ENCODE measurements at places on chromosomes 7 and 10. TPM values are rescaled to one million over a fixed set of nuclear protein-coding genes. Genes with fewer than 3 reads are reported as not detected.

Gene RAMP3
- 19.2 TPM for total RNA-seq

Gene FZD1
- total RNA-seq = 17.9 TPM

Gene IFIT1B
- total RNA-seq = 0.25 TPM

Gene GFRA1
- 18.6 TPM for total RNA-seq

Gene CEP55
- total RNA-seq = 0.68 TPM

Gene SPDYE2B
- not detected for total RNA-seq

Gene ATOH7
- total RNA-seq = not detected

Gene HOGA1
- 14.1 TPM for total RNA-seq

Gene ZNF32
- total RNA-seq = 38.9 TPM

Gene ANKRD30A
- not detected for total RNA-seq

Gene ECHDC3
- total RNA-seq = 95.9 TPM

Gene ZCWPW1
- total RNA-seq = 3.7 TPM

Gene CTTNBP2
- total RNA-seq = 0.31 TPM

Gene EVX1
- total RNA-seq = not detected

Gene POLR2J
- total RNA-seq = 46.0 TPM

Gene AQP1
- 273 TPM for total RNA-seq

Measured in heart left ventricle (tissue), 16 donors.